DMS 273 treated with DMSO at 0.1 percent for 48 hours (cell line): ENCODE measurements at places on chromosomes 4 and X.

GRCh38 chrX:150100261-150100660 is 162.0 kb upstream of the EOLA2 start:
- DNase-seq = no peak

GRCh38 chrX:38561951-38562719 is 793 bp downstream of the TSPAN7 start:
- no peak for DNase-seq

- no peak for DNase-seq
These were observed 93.8 kb downstream of the SOWAHB start for GRCh38 chr4:76804096-76804495.

- DNase-seq = no peak
These were observed 104.2 kb downstream of the ANK2 start for GRCh38 chr4:113153529-113154101.

DNA sequence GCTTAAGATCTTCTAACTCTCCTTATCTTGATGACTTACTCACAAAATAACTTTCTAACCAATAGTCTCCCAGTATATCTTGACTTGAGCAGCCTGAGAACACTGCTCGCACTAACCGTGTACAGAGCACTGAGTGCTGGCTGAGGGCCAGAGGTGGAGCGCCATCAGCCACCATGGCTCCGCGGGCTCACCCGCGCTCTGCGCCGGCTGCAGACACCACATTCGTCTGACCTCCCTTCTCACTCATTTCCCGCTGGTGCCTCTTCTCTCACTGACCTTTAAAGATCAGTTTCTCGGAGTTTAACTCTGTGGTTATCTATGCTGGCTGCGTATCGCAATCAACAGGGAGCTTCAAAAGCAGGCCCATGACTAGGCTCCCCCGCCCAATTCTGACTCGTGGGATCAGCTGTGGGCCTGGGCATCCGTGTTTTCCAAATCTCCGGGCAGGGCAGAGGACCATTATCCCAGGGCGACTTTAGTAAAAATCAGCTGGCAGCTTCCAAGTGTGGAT is 78.6 kb downstream of the HAUS3 start:
- DNase-seq = no peak

- no peak for DNase-seq
These were observed 17.0 kb upstream of the AP1AR start for GRCh38 chr4:112214390-112215264.

DNA sequence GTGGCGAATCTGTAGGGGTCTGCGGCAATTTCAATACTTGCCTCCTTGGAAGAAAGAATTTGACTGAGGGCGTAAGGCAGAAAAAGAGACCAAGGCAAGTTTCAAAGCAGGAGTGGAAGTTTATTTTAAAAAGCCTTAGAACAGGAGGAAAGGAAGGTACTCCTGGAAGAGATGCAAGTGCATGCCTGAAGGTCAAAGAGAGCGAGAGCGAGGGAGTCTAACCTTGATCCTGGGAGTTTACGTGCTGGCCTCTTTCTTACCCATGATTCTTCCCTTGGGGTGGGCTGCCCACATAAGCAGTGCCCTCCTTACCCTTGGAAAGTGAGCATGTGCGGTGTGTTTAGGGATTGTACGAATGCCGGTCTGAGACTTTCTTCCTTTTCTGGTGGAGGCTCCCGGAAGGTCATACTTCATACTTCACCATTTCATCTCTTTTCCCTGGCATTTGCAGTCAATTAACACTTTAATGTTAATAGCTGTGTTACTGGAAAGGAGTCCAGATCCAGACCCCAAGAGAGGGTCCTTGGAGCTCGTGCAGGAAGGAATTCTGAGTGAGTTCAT is 40.0 kb downstream of the ARSD start:
- DNase-seq = no peak

GRCh38 chr4:73883306-73883705 is 14.1 kb downstream of the CXCL1 start:
- DNase-seq = no peak
